Activated CD4-positive, alpha-beta T cell treated with anti-CD3 and anti-CD28 coated beads, Interleukin-2, amount 10 ng/mL, durations not matched to agents 24 days and 14 days (primary cell): ENCODE measurements at places on chromosomes 1 and 21.
A peak's percentile ranks its signal among the peaks of the same experiment; 100 is the strongest.

DNA sequence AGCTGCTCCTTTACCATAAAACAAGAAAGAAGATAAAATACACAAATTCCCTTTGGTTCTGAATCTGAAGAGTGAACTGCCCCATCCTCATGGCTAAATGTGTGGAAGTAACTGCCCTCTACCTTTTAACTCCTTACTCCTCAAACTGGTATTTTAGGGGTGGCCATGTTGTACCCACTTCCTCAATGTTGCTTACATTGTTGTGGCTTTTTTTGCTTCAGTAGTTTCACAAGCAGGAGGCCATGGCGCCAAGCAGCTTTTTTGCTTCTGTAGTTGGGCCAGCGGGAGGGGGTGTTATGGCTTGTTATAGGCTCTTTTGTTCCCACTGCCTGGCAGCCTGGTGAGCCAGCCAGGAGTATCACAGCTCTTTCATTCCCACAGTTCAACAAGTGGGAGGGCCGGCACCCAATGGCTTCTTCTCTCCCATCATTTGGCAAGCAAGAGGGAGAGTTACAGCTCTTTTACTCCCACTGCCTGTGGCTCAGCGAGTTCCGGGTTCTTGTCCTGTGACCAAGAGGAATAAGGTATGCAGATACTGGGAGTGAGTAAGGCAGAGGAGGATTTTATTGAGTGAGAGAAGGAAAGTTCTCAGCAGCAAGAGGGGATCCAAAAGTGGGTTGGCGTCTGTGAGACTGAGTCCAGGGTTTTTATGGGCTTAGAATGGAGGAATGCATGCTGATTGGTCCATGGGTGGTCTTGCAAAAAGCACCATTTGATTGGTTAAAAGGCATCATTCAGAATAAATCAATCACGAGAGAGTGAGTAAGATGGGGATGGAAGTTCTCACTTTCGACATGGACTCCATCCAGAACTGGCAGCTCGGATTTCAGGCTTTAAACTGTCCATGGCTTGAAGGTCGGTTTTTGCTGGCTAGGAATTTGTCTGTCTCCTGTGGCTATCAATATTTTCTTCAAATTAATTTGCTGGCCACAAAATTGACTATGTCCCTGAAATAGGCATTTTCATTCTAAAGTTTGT, 429.6 kb downstream of the HLX start:
- H3K36me3 ChIP-seq = no peaks in the 10 kb centered on the region
- no peak overlapping the region for H3K4me3 ChIP-seq
- no peaks in the 10 kb centered on the region for H3K4me1 ChIP-seq
- DNase-seq = no peak
- H3K27me3 ChIP-seq = no peaks in the 10 kb centered on the region

GRCh38 chr1:102977292-102977691, 131.0 kb downstream of the COL11A1 start:
- H3K27ac ChIP-seq = no peak overlapping the region
- no peaks in the 10 kb centered on the region for H3K4me1 ChIP-seq
- DNase-seq = no peak
- no peaks in the 10 kb centered on the region for H3K36me3 ChIP-seq

DNA sequence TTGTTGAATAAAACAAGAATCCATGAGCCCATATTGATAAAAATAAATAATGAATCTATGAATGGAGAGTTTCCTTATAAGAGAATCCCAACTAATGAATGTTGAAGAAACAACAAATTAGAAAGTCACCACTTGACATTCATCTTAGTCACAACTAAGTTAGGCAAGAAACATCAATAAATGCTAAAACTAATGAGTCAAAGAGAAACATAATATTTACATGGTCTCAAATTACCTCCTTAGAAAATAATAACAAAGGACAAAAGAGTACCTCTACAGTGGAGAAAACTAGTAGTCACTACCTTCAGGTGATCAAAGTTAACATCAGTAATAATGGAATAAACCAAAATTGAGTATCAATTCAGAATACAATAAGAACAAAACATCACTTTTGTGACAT, 93.5 kb downstream of the AKT3 start:
- DNase-seq = no peak
- H3K27ac ChIP-seq = no peak overlapping the region
- H3K4me1 ChIP-seq = peaks cover 4% of the 10 kb centered on the region
- H3K4me3 ChIP-seq = no peak overlapping the region
- no peaks in the 10 kb centered on the region for H3K27me3 ChIP-seq

- no peak overlapping the region for H3K27ac ChIP-seq
- H3K4me1 ChIP-seq = no peaks in the 10 kb centered on the region
- H3K36me3 ChIP-seq = no peaks in the 10 kb centered on the region
- no peak for DNase-seq
- H3K4me3 ChIP-seq = no peak overlapping the region
Observed at GRCh38 chr21:28899744-28900143, 92.9 kb downstream of the LTN1 start.

DNA sequence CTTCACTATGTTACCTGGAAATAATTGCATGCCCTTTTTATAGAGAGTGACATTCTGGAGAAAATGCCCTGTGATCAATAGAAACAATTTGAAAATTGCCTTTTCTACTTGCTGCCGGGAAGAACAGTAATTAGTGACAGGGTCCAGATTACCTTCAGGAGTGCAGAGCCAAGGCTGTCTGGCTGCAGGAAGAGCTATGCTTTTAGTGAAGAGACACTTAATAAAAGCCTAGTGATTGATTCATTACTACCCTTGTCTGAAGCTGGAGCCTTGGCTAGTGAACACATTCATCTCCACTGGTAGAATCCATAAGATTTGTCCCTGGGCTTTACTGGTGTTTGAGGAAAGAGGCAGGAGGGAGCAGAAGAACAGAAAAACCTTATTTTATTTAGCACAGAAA, 12.9 kb upstream of the DNASE2B start:
- H3K36me3 ChIP-seq = no peaks in the 10 kb centered on the region
- no peaks in the 10 kb centered on the region for H3K4me1 ChIP-seq
- H3K27ac ChIP-seq = no peak overlapping the region

- no peak for DNase-seq
- no peak overlapping the region for H3K4me3 ChIP-seq
- H3K36me3 ChIP-seq = no peaks in the 10 kb centered on the region
Observed at GRCh38 chr1:17393230-17393629, 21.2 kb downstream of the PADI6 start.

GRCh38 chr1:93061895-93062792, 16.9 kb upstream of the MTF2 start:
- H3K36me3 ChIP-seq = no peaks in the 10 kb centered on the region
- H3K4me1 ChIP-seq = peaks cover 2% of the 10 kb centered on the region
- no peak overlapping the region for H3K4me3 ChIP-seq
- no peak overlapping the region for H3K27ac ChIP-seq
- DNase-seq = peak; percentile 80
- peaks cover 43% of the 10 kb centered on the region for H3K27me3 ChIP-seq

DNA sequence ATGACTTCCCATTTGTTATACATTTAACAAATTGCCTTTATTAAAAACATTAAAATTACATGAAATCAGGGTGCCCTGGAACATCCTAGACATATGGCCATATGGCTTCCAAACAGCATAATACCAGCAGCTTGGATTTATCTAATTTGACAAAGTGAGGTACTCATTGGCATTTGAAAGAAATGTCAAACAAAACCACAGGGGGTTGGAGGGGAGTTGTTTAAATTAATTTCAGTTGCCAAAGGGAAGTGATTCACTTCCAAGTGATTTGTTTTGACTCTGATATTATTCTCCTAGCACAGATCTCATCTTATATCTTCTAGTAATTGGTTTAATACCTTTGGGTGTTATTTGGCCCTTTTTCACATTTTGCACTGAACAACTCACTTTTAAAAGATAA, 24.5 kb upstream of the POU2F1 start:
- H3K27ac ChIP-seq = no peak overlapping the region
- H3K4me3 ChIP-seq = no peak overlapping the region
- H3K27me3 ChIP-seq = peaks cover 2% of the 10 kb centered on the region
- H3K4me1 ChIP-seq = peaks cover 5% of the 10 kb centered on the region
- DNase-seq = no peak

DNA sequence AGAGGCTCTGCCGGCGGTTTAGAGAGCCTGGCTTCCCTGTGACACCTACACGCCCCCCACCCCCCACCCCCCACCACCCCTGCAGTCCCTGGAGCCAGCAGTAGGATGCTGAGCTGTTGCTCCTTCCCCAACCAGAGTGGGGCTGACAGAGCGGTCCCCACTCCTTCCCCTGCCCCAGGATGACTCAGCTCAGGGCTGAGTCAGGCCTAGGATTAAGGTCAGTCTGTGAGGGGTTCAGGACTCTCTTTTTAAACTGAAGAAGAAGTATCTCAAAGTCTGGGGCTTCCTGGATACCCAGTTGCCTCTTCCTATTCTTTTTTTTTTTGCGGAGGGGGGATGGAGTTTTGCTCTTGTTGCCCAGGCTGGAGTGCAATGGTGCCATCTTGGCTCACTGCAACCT, 19.1 kb downstream of the DMBX1 start:
- H3K4me3 ChIP-seq = no peak overlapping the region
- H3K27me3 ChIP-seq = peaks cover 14% of the 10 kb centered on the region
- no peak for DNase-seq
- H3K27ac ChIP-seq = no peak overlapping the region
- peaks cover 4% of the 10 kb centered on the region for H3K4me1 ChIP-seq

DNA sequence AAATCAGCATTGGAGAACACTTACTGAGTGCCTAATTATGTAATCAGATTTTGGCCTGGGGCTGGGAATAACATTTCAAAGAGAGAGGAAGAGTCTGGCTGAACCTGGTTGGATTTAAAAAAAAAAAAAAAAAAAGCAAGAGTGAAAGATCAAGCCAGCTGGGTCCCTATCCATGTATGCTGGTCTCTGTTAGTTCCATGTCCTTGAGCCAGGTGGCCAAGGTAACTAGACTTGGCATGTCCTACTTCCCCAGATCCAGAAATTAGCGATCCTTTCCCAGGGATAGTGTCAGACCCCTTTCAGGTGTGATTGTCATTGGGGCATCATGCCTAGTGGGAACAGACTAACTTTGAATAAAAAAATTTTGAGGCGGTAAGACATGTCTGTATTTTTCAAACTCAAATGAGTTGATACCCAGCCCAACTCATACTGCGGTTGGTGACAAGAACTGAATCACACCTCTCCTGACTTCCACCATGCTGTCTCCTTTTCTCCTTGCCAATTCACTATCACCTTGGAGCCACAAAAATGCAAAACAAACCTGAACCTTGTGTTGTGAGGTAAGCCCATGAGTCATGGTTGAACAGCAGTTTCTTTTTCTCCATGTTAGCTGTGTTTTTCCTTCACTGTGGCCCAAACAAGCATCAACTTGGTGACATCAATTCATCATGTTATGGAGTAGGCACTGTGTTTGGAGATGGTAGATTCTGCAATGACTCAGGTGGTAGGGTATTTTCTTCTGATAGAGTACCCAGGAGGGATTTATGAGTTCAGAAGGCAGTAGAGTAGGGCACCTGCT, 24.5 kb upstream of the PPP2R5A start:
- H3K27ac ChIP-seq = peak overlapping the region; percentile 73
- H3K27me3 ChIP-seq = no peaks in the 10 kb centered on the region
- DNase-seq = peak; percentile 75
- no peak overlapping the region for H3K4me3 ChIP-seq

- H3K4me1 ChIP-seq = peaks cover 3% of the 10 kb centered on the region
- DNase-seq = no peak
Observed at GRCh38 chr1:83994111-83994510, 4.8 kb downstream of the TTLL7 start.

GRCh38 chr1:7119156-7119555, 333.9 kb downstream of the CAMTA1 start:
- H3K27ac ChIP-seq = no peak overlapping the region
- no peak overlapping the region for H3K4me3 ChIP-seq
- no peaks in the 10 kb centered on the region for H3K4me1 ChIP-seq
- H3K27me3 ChIP-seq = no peaks in the 10 kb centered on the region
- no peak for DNase-seq
- no peaks in the 10 kb centered on the region for H3K36me3 ChIP-seq

- peaks cover 3% of the 10 kb centered on the region for H3K4me1 ChIP-seq
- H3K27ac ChIP-seq = no peak overlapping the region
- DNase-seq = peak; percentile 82
- no peaks in the 10 kb centered on the region for H3K36me3 ChIP-seq
Observed at GRCh38 chr1:59971464-59971911, 44.9 kb upstream of the CYP2J2 start.

DNA sequence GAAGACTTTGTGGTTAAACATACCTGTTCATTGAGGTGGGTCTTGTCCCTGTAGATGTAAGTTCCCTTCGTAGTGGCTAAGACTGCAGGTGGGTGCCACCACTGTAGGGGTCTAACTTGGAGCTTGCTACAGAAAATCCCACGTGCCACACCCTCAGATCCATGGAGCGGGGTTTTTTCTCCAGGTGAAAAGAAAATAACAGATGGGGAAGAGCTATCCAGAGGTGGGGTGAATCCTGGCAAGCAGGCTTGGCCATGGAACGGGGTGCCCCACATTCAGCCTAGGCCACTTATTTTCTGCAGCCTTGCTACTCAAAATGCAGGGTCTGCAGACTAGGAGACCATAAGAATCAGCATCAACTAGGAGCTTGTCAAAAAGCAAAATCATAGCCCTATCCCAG, 24.0 kb downstream of the EXOC8 start:
- no peak overlapping the region for H3K27ac ChIP-seq
- H3K4me1 ChIP-seq = peaks cover 3% of the 10 kb centered on the region
- H3K27me3 ChIP-seq = peaks cover 4% of the 10 kb centered on the region
- no peak overlapping the region for H3K4me3 ChIP-seq

DNA sequence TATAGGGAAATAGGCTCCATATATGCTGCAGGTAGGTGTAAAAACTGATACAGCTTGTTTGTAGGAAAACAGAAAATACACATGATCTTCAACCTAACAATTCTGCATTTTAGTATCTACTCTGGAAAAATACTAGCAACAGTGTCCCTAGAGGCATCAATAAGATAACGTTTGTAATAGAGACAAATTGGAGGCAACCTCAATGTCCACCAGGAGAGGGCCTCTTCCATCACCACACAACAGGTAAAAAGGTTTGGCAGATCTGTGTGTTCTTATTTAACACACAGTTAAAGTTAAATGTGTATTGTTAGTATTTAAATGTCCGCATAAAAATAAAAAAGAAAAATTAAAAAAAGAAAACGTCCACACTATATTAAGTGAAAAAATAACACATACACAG, 5.4 kb downstream of the EIF2D start:
- H3K36me3 ChIP-seq = peaks cover 56% of the 10 kb centered on the region
- DNase-seq = no peak
- H3K27ac ChIP-seq = peak overlapping the region; percentile 22

- H3K4me1 ChIP-seq = peaks cover 13% of the 10 kb centered on the region
- no peaks in the 10 kb centered on the region for H3K36me3 ChIP-seq
- no peak overlapping the region for H3K27ac ChIP-seq
Observed at GRCh38 chr1:206855859-206856258, 9.6 kb upstream of the IL20 start.

- H3K4me3 ChIP-seq = no peak overlapping the region
- no peaks in the 10 kb centered on the region for H3K36me3 ChIP-seq
- peaks cover 22% of the 10 kb centered on the region for H3K4me1 ChIP-seq
- peaks cover 17% of the 10 kb centered on the region for H3K27me3 ChIP-seq
Observed at GRCh38 chr1:59290193-59290949, 6.5 kb upstream of the FGGY start.

DNA sequence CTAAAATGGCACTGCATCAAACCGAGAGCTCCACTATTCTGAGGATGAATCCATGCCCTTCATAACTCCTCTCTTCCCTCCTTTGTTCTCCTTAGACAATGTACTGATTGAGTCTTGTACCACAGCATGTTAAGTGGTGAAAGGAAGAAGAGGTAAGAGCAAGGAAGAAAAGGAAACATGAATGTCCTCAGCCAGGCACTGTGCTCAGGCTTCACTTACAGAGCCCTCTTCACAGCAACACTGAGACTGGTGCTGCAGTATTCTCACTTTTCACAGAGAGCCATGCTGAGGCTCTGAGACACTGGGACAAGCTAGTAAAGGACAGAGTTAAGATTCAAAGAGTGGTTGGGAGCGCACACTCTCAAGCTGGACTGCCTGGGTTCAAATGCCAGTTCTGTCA, 143.5 kb downstream of the AKT3 start:
- H3K27me3 ChIP-seq = no peaks in the 10 kb centered on the region
- peaks cover 5% of the 10 kb centered on the region for H3K4me1 ChIP-seq
